Dorsolateral prefrontal cortex (tissue), 122 donors: ENCODE measurements at places on chromosomes 13 and 19.

- no peak for DNase-seq
Observed at GRCh38 chr19:47275791-47276461, 1.2 kb downstream of the INAFM1 start.

- no peak for DNase-seq
Observed at GRCh38 chr19:7925171-7925851, 624 bp downstream of the CTXN1 start.

- no peak for DNase-seq
Observed at GRCh38 chr13:28425793-28426192, 69.1 kb downstream of the FLT1 start.

DNA sequence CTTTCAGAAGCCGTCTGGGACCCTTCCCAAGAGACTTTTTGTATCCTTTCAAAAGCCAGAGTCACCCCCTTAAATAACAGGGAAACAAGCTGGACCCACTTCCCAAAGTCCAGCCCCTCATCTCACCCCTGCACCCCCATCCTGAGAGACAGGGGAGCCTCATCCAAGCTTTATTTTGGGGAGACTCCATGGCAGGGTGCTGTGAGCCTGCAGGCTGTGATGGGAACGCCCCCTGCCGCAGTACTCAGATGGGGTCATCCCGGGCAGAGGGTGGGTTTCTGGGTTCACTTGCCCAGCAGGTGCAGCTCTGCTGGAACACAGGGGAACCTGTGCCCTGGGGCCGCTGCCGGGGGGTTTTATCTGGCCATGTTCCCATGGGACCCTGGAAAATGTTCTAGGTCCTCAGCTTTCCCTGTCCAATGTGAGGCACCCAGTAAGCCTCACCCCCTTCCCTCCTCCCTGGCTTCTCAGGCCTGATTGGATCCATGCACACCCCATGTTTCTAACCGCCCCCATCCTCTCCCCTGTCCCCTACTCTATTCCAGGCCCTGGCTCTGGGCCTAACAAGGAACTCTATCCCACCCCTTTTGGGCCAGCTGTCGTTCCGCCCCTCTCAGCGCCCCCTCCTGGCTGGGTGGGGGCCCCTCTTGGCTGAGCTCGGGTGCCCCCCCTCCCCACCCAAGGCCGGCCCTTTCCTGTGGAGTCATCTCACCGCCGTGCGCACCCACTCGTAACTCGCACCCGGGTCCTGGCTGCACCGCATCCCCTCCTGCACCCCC lies 1.0 kb downstream of the HIF3A start:
- no peak for DNase-seq

GRCh38 chr19:11659612-11660011 lies 62.3 kb downstream of the ZNF627 start:
- no peak for DNase-seq

DNA sequence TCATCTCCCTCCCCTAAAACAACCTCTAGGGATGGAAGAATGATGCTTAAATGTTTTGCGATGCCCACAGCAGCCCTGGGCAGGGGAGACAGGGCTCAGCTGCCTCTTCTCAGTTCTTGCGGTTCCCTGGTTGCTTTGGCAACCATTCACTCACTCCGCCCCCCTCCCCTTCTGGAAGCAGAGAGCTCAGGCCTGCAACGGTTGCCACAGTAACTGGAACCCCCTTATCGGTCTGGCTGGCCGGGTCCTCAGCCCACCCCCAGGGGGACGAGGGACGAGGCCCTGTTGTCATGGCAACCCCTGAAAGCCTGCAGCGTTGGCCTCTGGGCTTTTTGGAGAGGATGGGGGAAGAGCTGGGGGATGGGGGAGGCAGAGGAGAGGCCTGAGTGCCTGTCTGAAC lies 19.5 kb downstream of the NOVA2 start:
- DNase-seq: no peak

DNA sequence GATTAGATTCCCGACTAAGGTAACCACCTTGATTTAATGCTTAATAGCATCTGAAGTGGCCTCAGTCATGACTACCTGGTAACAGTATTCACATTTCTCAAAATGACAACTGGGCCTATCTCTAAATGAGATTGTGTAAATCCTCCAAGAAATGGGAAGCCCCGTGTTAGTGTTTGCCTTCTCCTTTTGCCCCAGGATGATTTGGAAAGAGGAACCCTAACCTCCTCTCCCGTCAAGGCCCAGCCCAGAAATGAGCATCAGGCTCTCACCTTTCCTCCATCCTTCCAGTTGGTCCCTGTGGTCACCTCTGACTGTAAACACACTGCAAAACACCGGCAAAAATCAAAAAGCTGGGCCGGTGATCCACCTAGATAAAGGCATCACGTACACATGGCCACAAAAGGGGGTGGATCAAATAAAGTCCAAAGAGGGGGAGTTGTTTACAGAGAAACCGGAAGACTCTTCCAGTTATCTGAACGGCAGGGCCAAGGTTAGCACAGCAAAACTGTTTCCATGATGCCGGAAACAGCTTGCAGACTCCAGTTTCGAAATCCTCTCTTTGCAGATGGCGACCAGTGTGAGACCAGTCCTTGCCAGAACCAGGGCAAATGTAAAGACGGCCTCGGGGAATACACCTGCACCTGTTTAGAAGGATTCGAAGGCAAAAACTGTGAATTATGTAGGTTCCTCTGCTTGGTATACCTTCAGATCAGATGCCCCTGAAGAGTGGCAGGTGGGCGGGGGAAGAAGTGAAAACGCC lies 16.4 kb downstream of the F10 start:
- DNase-seq: no peak

DNA sequence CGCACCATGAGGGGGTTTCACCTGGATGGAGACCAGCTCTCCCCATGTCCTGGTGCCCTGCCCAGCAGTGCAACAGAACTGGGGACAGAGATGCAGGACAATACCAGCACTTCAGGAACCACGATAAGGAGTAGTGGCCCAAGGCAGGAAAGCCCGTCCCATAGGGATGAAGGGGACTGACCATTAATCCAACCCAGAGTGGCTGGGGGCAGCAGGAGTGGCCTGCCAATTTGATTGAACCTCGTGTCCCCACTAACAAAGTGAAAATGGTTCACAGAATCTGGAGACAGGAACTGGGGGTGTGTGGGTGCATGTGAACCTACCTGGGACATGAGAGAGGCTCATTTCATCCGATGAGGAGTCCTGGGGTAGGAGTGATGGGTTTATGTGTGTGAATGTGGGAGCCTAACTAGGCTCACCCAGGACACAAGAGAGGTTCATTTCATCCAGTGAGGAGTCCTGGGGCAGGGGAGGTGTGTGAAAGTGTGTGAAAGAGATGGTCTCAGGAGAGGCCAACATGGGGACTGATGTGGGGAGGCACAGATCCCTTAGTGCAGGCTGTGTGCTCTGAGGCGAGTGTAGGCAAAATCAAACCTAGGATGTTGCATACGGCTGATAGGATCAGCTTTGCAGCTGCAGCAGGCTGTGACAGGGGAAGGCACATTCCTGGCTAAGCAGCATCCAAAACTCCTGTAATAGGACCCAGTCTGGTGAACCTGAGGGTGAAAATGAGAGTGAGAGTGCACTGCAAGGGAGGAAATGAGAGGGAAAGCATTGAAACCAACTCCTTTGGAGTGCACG lies 98.2 kb downstream of the ZNF429 start:
- no peak for DNase-seq

GRCh38 chr13:37349916-37350315 lies 244.5 kb upstream of the CSNK1A1L start:
- DNase-seq: no peak

- peak; percentile 72 for DNase-seq
Observed at GRCh38 chr19:43526884-43527859, at the start of gene ETHE1. TSS of gene ETHE1 (minus strand) at chr19:43527201. CDS start at chr19:43527177, 24 bp downstream.

DNA sequence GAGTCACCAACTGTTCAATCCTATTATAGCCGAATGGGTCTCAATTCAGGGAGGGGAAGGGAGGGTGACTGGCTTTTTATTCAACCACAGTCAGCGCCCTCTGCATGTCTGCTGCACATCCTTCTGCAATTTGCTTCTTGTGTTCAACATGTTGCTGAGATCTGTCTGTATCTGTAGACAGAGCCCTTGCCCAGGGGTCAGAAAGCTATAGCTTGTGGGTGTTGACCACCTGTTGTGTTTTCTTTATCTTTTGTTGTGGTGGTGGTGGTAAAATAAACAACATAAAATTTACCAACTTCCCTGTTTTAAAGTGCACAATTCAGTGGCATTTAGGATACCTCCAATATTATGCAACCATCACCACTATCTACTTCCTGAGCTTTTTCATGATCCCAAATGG lies 12.2 kb downstream of the PPP1R12C start:
- no peak for DNase-seq

GRCh38 chr13:23642110-23642509 lies 71.9 kb downstream of the TNFRSF19 start:
- no peak for DNase-seq

DNA sequence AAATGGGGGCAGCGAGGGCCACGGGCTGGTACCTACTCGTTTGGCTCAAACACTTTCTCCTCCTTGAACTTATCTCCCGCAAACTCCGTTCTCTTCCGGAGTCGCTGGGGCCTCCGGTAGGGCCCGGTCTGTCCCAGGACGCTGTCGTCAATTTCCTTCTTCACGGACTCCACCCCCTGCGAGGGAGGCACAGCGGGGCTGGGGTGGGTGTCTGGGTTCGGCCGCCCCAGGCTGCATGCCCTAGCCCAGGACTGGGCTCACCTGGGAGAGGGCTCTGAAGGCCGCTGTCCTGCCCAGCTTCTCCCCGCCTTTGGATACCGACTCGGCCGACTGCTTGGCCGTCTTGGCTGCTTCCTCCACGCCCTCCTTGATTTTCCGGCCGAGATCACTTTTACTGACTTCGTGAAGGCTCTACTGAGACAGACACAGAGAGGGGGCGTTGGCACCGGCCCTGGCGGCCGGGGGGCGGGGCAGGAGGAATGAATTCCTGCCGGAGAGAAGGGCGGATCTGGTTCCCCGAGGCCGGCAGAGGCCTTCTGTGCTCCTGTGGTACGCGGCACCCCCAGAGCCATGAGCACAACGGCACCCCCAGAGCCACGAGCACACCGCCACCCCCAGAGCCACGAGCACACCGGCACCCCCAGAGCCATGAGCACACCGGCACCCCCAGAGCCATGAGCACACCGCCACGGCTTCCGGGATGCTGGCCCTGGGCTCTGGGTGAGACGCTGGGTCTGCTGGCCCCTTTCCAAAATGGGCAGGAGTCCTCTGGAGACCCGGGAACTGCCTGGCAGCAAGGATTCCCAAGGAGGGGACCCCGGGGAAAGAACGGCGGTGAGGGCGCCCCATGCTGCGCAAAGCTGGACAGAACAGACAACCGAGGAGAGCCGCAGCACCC lies 8.1 kb upstream of the CTXN1 start:
- DNase-seq: no peak

- no peak for DNase-seq
Observed at GRCh38 chr13:95382411-95382810, 81.2 kb upstream of the ABCC4 start.

GRCh38 chr13:110258876-110259631 lies 47.9 kb downstream of the COL4A1 start:
- DNase-seq: no peak

DNA sequence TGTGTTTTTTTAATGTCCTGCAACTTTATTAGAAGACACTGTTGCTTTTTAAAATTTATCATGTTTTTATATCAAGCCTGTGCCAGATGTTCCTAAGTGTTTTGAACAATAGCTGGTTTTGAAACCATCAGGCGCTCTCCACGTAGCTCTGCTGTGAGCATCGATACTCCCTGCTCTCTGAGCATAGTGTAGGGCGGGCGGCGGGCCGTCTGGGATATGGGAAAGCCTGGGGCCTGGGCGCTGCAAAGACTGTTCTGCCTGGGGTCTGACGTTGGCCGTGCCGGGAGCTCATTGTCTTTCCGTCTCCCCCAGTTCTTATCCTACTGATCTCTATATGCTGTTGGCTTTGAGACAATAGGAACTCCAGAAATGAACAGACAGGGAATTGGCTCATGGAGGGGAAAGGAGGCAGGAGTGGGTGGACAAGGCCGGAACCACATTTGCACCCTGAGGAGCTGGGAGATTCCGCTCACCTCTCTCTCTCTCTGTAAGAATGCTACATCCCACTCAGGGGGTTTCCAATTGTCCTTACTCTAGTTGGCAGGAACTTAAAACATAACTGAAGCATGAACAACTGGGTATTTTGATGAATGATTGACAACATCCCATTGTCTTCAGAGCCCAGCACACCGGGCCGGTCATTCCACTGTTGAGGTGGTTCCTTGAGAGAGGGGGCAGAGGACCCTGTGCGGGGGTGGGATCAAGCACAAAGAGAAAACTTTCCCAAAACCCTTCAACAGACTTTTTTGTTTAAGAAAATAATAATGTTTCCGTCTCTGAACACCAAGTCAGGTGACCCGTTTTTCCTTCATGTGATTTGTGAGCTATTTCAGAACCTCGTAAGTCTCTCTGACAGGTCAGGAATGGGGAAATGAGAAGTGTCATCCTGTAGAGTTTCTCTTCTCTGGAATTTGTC lies 64.7 kb downstream of the COL4A2 start:
- DNase-seq: no peak

- DNase-seq: no peak
Observed at GRCh38 chr13:94205896-94206295, 273.6 kb downstream of the DCT start.

DNA sequence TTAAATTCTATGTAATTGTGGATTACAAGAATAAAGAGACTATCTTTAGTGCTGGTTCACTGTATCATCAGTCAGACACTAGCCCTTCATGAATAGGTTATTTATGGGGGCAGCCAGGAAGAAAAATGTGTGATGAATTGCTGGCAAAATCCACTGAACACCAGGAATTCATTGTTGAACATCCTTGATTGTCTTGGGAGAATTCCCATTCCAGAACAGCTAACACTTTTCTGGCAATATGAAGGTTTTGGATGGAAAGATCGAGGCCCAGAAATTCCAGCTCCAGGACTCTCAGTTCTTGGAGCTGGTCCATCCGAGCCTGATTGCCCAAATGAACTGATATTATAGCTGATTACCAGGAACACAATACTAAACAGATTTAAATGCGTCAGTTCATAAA lies 11.5 kb upstream of the SPART start:
- DNase-seq: no peak

DNA sequence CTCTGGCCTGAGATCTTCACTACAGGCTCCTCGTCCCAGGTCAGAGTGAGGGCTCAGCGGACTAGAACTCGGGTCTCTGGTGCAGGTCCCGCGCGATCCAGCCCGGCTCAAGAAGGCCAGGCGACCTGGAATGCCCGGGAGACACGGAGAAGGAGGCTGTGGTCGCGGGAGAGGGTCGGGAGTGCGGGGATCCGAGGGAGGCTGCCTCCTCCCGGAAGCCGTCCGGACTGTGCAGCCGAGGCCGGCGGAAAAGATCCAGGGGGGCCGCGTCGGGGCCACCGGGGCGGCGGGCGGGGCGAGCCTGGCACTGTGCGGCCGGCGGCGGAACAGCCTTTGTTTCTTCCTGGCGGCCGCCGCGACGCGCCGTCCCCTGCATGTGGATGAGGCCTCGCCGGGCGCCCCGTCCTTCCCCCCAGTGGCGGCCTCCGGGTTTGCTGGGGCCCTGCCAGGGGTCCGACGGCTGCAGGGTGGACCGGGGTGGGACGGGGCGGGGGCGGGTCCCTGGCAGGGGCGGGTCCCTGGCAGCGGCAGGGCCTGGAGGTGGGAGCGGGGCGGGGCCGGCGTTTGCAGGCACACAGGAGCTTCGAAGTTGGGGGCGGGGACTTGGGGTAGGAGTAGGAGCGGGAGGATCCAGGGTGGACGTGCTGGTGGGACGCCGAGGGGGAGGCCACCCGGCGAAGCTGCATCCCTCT lies 1.0 kb upstream of the SLC7A10 start:
- DNase-seq: no peak

GRCh38 chr13:97000295-97000925 lies 6.1 kb upstream of the OXGR1 start:
- DNase-seq: no peak
